ENCODE measurements at places on chromosomes 1 and 21. TPM values are rescaled to one million over a fixed set of nuclear protein-coding genes. Genes with fewer than 3 reads are reported as not detected.

GRCh38 chr1:153525088-153525728 is 10.6 kb downstream of the S100A6 start:
- no peak for DNase-seq

GRCh38 chr1:207097871-207098324 is 6.1 kb upstream of the C4BPA start:
- DNase-seq: no peak

DNA sequence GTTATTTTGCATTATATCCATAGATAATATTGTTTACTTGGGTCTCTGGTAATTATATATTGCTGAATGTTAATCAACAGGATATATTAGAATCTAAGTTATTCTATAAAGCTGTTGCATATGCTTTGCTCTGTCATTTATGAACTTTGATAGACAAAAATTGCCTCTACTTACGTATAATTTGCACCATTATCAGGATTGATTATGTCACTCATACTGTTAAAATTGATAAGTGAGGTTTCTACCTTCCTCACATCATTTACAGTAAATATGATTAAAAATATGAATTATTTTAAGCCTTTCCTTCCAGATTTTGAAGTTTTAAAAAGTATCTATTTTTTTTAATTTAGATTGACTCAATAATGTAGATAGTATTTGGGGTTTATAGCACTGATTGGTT is 1540.4 kb upstream of the PRMT6 start:
- DNase-seq: no peak

GRCh38 chr1:110856410-110856809 is 16.5 kb upstream of the CD53 start:
- DNase-seq: no peak

GRCh38 chr1:236810018-236810417 is 14.9 kb downstream of the MTR start:
- DNase-seq: no peak

GRCh38 chr1:182890927-182891610 is 51.9 kb downstream of the DHX9 start:
- DNase-seq: no peak

DNA sequence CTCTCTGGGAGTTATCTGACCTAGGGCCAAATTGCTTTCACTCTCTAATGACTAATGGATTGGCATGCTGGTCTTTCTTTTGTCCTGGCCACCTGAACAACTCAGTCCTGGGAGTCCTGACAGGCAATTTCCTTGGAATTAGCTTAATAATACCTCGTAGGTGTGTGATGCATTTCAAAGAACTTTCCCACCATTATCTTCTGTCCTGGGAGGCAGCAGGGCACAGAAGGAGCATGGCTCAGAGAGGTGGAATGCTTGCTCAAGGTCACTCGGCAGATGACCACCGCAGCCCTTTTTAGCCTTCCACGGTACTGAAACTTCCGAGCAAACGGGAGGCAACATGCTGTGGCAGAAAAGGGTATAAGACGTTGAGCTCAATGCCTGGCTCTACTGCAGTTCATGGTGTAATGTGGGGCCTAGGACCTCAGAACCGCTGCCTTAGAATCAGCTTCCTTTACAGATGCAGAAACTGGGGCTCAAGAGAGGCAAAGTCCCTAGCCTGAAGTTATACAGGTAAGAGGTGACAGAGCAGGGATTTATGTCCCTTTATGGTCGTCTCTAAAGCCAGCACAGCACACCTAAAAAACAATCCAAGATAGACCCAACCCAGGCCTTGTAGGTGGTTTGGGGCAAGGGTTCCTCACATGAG is 3.2 kb downstream of the ID3 start:
- DNase-seq: no peak

GRCh38 chr1:188660572-188660971 is 1817.1 kb downstream of the BRINP3 start:
- no peak for DNase-seq

- DNase-seq: no peak
Measured at GRCh38 chr1:223233019-223233409, 90.0 kb upstream of the TLR5 start.

GRCh38 chr1:171902527-171902926 is 61.2 kb downstream of the DNM3 start:
- DNase-seq: no peak

DNA sequence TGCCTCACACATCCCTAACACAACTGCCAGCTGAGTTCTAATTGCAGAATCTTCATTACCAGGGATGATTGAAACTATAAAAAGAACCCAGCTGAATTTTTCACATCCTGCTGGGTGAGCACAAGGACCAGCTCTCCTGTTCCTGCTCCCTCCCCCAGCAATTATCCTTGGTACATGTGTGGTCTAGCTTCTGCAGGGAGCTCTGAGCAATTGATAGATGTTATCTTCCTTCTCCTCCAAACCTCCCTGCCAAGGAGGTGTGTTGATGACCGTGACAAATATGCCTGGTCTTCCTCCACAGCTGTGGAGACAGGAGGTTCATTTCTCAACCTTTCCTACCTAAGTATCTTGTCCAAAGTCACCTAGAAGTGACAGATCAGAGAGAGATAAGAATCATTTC is 65.3 kb upstream of the MAN1A2 start:
- DNase-seq: no peak

Gene PTGS2
- total RNA-seq: 35.0 TPM

DNA sequence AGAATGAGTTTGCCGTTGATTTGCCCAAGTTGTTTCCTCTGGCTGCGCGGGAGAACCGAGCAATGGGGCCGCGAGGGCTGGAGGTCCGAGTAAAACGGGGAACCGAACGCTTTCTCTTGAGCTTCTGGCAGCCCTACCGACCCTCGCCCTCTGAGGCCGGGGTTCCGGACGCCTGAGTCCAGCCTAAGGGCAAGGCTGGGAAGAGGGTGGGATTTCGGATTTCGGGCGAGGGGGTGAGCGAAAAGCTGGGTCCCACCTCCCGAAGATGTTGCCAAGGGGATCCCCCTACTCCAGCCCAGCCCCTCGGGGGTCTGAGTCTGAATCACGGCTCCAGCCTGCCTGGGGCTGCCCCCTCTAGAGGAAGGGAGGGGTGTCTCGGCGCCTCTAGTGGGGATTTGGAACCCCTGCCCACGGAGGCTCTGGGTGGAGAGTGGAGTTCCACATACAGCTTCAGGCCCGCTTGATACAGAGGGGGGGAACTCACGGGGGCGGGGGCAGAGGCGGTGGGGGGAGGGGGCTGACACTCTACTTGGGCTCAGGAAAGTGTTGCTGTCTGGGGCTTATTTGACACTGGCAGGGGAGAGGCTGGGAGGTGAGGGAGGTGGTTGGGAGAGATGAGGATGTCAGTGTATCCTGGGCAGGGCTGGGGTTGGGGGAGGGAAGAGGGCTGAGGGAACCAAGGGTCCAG is 617 bp downstream of the KIRREL1 start:
- no peak for DNase-seq

DNA sequence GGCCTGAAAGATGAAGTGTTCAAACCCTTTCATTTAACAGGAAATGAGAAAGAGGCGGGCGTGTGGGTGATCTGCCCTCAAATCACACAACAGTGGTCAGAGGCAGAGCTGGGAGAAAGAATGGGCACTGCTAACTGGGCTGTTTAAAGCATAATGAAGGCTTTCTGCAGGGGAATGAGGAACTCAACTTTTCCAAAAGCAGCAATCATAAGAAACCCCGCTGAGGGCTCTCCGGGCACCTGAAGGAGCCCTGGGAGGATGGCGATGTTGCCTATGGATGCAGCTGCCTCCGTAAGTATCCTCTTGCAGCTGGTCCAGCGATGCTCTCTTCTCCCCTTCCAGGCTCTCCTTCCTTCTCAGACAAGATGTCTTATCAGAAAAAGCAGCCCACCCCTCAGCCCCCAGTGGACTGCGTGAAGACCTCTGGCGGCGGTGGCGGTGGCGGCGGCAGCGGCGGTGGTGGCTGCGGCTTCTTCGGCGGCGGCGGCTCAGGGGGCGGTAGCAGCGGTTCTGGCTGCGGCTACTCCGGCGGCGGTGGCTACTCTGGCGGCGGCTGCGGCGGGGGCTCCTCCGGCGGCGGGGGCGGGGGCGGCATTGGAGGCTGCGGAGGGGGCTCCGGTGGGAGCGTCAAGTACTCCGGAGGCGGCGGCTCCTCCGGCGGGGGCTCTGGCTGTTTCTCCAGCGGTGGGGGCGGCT is 1.2 kb downstream of the LORICRIN start:
- DNase-seq: no peak

DNA sequence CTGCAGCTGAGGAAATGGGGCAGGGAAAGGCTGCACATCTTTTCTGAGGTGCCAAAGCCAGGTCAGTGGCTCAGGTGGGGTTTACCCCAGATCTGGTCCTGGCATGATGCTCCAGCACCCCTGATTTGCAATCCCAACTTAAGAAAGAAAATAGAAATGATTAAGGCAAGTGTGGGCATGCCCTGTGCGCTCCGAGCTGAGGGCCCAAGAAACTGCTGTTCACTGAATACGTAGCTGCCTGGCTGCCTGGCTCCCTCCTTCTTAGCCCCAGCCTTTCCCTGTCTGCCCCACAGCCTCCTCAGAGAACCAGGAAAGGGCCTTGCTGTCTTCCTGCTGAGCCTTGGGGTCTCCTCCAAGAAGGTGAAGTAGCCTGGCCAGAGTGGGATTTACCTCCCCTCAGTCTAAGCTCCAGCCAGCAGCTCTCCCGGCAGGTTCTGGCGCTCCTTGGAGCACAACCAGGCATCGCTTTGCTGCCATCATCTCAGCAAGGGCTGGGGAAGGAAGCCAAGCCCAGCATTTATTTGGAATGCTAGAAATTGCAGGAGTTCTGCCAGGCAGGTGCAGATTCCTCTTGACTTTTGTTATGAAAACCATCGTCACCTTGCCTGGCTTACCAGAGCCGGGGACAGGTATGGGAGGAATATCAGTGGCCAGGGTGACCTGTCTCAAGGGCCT is 51.3 kb upstream of the SELENON start:
- no peak for DNase-seq

GRCh38 chr1:168714012-168714411 is 15.0 kb downstream of the DPT start:
- no peak for DNase-seq

GRCh38 chr21:42694751-42695696 is 41.6 kb downstream of the PDE9A start:
- peak; percentile 51 for DNase-seq

DNA sequence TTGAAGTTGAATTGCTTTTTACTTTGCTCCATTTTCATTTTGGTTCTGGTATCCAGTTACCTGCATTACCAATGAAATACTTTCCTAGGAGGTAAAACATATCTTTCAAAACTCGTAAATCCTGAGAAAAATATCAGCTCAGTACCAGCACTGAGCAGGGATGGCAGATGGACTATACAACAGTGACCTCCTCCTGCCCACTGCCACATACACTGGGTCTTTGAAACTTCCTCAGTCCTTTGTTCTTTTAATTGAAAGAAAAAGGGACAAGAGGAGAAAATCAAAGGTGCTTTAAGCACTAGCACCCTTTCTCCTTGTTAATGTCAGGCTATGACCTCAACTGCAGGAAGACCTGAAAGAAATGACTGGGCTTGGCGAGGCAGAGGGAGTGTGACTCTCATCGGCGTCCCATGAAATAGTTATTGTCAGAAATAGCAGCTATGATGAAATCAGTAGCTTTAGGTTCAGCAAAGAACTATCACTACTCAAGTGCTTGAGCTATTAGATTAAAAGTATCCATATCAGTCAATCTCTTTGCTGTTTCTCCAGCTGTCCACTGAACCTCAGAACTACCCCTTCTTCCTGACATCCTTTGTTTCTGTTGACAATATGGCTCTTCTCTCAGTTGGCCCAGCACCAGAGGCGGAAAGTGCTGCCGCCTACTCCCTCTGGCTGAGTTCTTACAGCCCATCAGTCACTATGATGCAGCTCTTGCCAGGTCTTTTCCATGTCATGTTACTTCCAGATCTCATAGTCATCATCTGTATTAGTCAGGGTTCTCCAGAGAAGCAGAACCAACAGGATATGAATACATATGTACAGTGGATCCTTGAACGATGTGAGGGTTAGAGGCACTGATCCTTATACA is 207.0 kb upstream of the MAP1LC3C start:
- no peak for DNase-seq

DNA sequence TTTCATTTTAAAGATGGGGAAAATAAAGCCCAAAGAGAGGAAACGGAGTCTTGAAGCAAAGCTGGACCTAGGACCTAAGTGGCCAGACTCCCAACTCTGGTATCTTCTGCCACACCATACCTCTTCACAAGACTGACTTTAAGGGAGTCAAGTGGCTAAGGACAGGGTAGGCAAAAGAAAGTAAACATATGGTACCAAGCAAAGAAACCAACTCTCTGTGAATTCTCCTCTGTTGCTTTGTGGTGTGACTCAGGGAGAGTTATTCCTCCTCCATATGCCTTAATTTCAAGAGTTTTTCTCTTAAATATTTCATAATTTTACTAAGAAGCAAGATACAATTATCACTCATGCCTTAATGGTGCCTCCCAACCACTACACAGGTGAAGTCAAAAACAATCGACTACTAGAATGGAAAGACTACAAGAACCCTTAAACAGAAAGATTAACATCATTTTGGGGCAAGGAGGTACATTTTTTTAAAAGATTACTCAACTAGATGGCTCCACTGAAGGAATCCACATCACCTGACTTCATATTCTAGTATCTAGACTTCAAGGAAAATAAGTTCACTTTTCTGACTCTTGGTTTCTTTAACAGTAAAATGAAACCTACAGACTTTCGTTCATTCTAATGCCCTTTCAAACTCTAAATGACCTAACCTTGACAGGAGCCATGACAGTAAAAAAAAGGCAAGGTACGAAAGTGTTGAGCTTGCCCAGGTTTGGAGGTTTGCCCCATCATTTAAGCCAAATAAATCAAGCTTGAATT is 44.2 kb downstream of the LUZP1 start:
- no peak for DNase-seq

- DNase-seq: no peak
Measured at GRCh38 chr1:11157867-11158266, 31.3 kb upstream of the ANGPTL7 start.

GRCh38 chr1:41830726-41831125 is 88.0 kb downstream of the HIVEP3 start:
- no peak for DNase-seq

Gene RAB7B
- total RNA-seq: 6.0 TPM

Gene BTBD8
- total RNA-seq: 2.1 TPM

Gene CD48
- total RNA-seq: 5.3 TPM
